ENCODE measurements at places on chromosomes 3 and 15.

- DNase-seq: no peak
These were observed 122.9 kb downstream of the PDE8A start for GRCh38 chr15:85104584-85104983.

- DNase-seq: no peak
These were observed 24.8 kb downstream of the UBE2Q2 start for GRCh38 chr15:75868019-75868418.

DNA sequence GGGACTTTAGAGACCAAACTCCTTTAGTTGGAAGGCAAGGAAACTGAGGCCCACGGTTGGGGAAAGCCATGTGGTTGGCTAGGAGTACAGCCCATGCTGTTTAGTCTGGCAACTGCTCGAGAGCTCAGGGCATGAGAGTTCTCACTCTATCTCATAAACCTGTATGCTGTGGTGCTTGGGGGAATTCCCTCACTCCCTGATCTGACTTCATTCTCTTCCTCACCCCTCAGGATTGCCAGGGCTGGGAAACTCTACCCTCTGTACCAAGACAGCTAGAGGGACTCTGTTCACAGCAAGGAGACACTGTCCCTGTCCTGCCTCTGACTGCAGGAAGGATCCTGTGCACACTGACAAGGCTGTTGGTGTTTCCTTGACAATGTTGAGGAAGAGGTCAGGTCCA lies 230.2 kb downstream of the ZNF621 start:
- no peak for DNase-seq

DNA sequence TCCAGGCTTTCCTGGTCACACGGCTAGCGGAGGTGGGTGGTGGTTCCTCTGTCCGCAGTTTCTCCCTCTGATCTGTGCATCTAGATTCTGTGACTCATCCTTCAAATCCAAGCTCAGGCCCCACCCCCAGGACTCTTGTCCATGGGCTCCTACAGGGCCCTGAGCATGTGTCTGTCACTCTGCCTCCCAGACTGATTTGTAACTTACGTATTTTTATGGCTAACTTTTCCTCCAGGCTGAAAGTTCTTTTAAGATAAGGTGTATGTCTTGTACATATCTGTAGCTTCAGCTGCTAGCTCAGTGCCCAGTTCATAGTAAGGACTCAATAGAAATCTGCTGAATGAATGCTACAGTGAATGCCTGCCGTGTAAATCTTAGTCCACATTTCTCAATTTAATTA lies 8.0 kb downstream of the ESYT3 start:
- no peak for DNase-seq

DNA sequence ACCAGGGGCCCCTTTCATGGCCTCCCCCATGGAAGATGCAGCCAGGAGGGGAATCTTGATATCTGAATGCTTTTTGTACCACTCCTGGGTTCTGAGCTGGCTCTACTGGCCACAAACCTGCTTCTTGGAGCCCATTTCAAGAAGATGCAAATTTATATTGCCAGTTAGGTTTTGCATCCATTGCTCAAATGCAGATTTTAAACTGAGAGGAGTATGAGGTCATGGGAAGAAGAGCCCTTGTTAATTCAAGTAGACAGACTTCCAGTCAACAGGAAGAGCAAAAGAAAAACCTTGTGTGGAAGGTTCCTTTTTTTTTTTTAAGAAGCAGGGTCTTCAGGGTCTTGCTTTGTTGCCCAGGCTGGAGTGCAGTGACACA lies 133.5 kb downstream of the PDZRN3 start:
- DNase-seq: no peak

DNA sequence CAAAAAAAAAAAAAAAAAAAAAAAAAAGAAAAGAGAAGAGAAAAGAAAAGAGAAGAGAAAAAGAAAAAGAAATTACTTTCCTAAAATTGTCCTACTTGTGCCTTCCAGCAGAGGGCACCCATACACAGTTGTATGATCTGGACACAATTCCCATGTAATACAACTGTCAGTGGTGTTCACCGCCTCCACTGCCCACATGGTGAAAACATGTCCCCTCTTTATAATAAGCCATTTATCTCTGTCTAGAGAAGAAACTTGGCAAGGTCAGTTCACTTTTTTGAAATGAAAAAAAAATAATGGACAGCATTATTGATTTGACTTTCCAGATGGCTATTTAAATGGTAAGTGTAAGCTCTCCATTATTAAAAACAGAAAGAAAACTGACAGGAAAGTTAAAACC lies 459.4 kb downstream of the GBE1 start:
- DNase-seq: peak; percentile 5

DNA sequence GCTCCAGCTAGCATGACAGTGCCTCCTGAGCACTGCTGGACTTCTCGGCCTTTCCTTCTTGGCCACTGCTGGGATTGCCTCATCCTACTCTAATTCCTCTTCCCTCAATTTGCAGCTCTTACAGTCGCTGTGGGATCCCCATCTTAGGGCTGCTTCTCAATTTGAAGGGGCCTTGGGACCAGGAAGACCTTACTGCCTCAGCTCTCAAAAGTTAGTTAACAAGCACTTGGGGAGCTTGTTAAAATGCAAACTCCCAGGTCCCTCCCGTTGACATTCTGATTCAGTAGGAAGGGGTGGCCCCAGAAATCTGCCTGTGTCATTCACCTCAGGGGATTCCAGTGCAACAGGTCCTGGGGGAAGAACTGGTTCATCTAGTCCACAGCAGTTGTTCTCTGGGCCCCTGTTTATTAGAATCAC lies 14.8 kb downstream of the BDH1 start:
- no peak for DNase-seq

DNA sequence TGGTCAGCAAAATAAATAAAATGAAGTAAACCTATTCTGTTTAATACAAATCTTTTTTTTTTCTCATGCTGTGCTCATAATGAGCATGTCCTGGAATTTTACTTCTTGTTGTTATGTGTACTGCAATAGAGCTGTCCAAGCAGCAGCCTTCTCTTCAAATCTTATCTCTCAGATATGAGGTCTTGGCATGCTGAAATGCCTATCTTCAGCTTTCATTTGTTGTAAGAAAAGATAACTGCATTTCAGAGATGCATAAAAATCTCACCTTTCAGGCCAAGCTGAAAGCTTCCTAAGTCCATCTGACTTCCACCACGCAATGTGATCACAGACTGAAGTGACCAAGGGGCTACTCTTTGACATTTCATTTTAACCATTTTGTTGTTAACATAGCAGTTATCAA lies 43.5 kb upstream of the LRRC3B start:
- no peak for DNase-seq
